Karpas-422 (cell line): ENCODE measurements at places on chromosomes 11 and 22. TPM values are rescaled to one million over a fixed set of nuclear protein-coding genes. Genes with fewer than 3 reads are reported as not detected.

Gene GNAZ
- 33.0 and 33.8 TPM in 2 replicates for total RNA-seq

Gene CD82
- total RNA-seq, result 22.2 and 39.5 TPM in 2 replicates

Gene LYVE1
- total RNA-seq, result not detected in 2 replicates

Gene RFPL1
- total RNA-seq, result not detected in 2 replicates

Gene OR8G1
- not detected in 2 replicates for total RNA-seq
